ENCODE measurements at places on chromosomes 12 and 14.

- H3K4me3 ChIP-seq, result no peak overlapping the region
- H3K4me1 ChIP-seq, result peaks cover 2% of the 10 kb centered on the region
- DNase-seq, result no peak
- peaks cover 47% of the 10 kb centered on the region for H3K36me3 ChIP-seq
- H3K27me3 ChIP-seq, result no peaks in the 10 kb centered on the region
Observed at GRCh38 chr12:122368361-122369073, 54.0 kb downstream of the CLIP1 start.

GRCh38 chr14:103788086-103788485, 59.3 kb downstream of the PPP1R13B start:
- H3K27ac ChIP-seq, result no peak overlapping the region
- no peak overlapping the region for H3K4me3 ChIP-seq
- peaks cover 10% of the 10 kb centered on the region for H3K36me3 ChIP-seq
- H3K4me1 ChIP-seq, result no peaks in the 10 kb centered on the region
- DNase-seq, result no peak

- H3K4me1 ChIP-seq, result no peaks in the 10 kb centered on the region
- no peak overlapping the region for H3K27ac ChIP-seq
- H3K36me3 ChIP-seq, result peaks cover 22% of the 10 kb centered on the region
- H3K27me3 ChIP-seq, result no peaks in the 10 kb centered on the region
- no peak for DNase-seq
Observed at GRCh38 chr12:1020389-1020788, 29.4 kb downstream of the ERC1 start.

- peaks cover 21% of the 10 kb centered on the region for H3K27me3 ChIP-seq
- H3K36me3 ChIP-seq, result no peaks in the 10 kb centered on the region
- H3K27ac ChIP-seq, result no peak overlapping the region
- no peak overlapping the region for H3K4me3 ChIP-seq
Observed at GRCh38 chr12:51823875-51824565, 24.5 kb downstream of the FIGNL2 start.

- no peak for DNase-seq
- H3K36me3 ChIP-seq, result peaks cover 77% of the 10 kb centered on the region
- no peaks in the 10 kb centered on the region for H3K27me3 ChIP-seq
- no peaks in the 10 kb centered on the region for H3K4me1 ChIP-seq
- H3K4me3 ChIP-seq, result no peak overlapping the region
- no peak overlapping the region for H3K27ac ChIP-seq
Observed at GRCh38 chr14:70744641-70745040, 64.7 kb downstream of the MAP3K9 start.

DNA sequence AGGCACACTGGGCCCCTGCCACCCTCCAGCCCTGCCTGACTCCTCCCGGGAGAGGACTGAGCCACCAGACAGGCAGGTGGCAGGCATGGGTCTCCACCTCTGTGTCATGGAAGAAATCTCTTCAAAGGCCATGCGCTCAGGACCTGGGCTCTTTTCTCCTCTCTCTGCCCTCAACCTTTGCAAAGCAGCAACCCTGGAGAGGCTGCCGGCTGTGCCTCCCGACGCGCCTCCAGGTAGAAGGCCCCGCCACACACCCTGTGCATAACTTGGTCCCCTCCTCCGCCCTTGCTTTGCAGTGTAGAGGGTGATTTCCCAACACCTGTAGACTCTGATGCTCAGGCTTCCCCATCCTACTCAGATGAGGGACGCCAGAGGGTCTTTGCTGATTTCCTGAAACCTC, 28.2 kb upstream of the TMEM179 start:
- peaks cover under 1% of the 10 kb centered on the region for H3K36me3 ChIP-seq
- H3K4me1 ChIP-seq, result no peaks in the 10 kb centered on the region
- H3K4me3 ChIP-seq, result no peak overlapping the region
- peaks cover 9% of the 10 kb centered on the region for H3K27me3 ChIP-seq
- no peak overlapping the region for H3K27ac ChIP-seq

- H3K4me3 ChIP-seq, result no peak overlapping the region
- H3K27me3 ChIP-seq, result peaks cover 11% of the 10 kb centered on the region
- no peaks in the 10 kb centered on the region for H3K36me3 ChIP-seq
- no peak overlapping the region for H3K27ac ChIP-seq
- H3K4me1 ChIP-seq, result peaks cover 19% of the 10 kb centered on the region
Observed at GRCh38 chr12:6790496-6791150, 1.3 kb downstream of the CD4 start.

DNA sequence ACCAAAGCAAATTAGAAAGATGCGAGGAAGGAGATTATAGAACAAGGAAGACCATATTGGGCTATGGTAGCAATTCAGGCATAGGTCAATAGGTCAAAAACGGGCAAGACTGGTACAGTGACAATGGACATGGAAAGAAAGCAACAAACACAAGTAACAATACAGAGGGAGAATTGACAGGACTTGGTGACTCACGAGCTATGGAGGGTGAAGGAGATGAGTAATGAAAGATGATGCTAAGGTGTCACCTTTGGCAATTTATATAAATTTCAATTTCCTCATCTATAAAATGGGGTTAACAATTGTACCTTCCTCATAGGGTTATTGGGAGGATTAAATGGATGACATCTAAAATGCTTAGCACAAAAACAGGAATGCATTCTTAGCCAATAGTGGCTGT, 15.1 kb upstream of the DUSP16 start:
- no peaks in the 10 kb centered on the region for H3K27me3 ChIP-seq
- peaks cover 6% of the 10 kb centered on the region for H3K4me1 ChIP-seq
- DNase-seq, result no peak
- H3K4me3 ChIP-seq, result no peak overlapping the region

DNA sequence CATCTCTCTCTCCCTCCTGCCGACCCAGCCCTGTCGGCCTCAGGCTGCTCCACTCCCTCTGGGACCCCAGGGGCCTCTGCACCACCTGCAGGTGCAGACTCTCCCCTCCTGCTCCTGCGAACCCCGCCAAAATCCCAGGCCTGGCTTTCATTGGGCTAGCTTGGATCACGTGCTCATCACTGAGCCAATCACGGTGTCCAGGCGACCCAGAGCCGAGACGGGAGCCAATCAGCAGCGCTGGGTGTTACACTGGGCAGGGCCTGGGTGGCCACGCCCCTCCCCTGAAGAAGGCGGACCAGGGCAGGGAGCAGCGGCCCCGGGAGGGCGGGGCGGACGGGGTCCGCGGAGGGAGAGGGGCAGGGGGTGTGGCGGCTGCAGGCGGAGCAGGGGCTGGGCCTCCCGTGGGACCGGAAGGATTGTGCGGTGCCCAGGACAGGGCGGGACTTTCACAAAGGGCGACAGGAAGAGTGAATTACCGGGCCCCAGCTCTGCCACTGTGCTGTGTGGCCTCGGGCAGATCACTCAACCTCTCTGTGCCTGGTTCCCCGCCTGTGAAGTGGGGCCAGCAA, 66.6 kb upstream of the FBRSL1 start:
- H3K4me1 ChIP-seq, result peaks cover 19% of the 10 kb centered on the region
- H3K27me3 ChIP-seq, result no peaks in the 10 kb centered on the region
- no peak for DNase-seq
- H3K4me3 ChIP-seq, result no peak overlapping the region
- no peaks in the 10 kb centered on the region for H3K36me3 ChIP-seq
- no peak overlapping the region for H3K27ac ChIP-seq

- no peak for DNase-seq
- no peak overlapping the region for H3K4me3 ChIP-seq
- H3K4me1 ChIP-seq, result peaks cover 27% of the 10 kb centered on the region
- H3K27ac ChIP-seq, result no peak overlapping the region
Observed at GRCh38 chr12:8077207-8077606, 4.9 kb upstream of the NECAP1 start.

DNA sequence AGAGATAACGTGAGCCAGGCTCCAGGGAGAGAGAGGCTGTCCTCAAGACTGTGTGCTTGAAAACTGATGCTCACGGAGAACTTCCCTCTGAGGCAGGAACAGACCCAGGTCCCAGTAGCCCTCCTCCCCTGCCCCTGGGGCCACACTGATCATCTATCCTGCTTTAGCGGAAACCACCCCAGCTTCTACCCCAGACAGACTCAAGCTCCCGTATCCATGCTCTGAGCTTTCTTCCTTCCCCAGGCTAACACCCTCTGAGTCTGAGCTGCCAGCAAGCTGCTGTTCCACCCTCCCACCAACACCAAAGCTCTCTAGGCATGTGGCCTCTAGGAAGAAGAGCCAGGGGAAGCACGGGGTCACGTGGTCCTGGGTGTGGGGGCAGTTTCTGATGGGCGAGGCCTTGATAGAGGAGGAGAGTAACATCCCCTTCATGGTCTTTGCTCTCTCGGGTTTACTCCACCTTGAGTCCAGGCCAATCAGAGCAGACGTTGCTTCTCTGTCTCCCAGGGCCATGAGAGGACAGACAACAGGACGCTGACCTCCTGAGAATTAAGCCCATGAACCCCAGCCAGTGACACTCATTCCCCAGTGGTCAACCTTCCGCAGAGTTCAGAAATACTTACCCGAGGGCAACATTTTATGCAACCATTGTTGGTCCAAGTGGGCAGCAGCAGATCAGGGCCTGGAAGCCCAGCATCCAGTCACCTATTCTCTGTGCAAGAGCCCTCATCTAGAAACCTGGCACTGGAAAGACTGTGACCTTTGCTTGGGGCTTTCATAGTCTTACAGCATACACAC, 1.4 kb downstream of the PCK2 start:
- H3K27ac ChIP-seq, result peak overlapping the region; percentile 99
- no peaks in the 10 kb centered on the region for H3K27me3 ChIP-seq
- H3K36me3 ChIP-seq, result peaks cover 47% of the 10 kb centered on the region
- peak overlapping the region; percentile 99 for H3K4me3 ChIP-seq
- peaks cover 29% of the 10 kb centered on the region for H3K4me1 ChIP-seq

GRCh38 chr14:60744566-60744965, 10.0 kb downstream of the MNAT1 start:
- H3K27me3 ChIP-seq, result no peaks in the 10 kb centered on the region
- H3K27ac ChIP-seq, result no peak overlapping the region
- H3K4me3 ChIP-seq, result no peak overlapping the region

DNA sequence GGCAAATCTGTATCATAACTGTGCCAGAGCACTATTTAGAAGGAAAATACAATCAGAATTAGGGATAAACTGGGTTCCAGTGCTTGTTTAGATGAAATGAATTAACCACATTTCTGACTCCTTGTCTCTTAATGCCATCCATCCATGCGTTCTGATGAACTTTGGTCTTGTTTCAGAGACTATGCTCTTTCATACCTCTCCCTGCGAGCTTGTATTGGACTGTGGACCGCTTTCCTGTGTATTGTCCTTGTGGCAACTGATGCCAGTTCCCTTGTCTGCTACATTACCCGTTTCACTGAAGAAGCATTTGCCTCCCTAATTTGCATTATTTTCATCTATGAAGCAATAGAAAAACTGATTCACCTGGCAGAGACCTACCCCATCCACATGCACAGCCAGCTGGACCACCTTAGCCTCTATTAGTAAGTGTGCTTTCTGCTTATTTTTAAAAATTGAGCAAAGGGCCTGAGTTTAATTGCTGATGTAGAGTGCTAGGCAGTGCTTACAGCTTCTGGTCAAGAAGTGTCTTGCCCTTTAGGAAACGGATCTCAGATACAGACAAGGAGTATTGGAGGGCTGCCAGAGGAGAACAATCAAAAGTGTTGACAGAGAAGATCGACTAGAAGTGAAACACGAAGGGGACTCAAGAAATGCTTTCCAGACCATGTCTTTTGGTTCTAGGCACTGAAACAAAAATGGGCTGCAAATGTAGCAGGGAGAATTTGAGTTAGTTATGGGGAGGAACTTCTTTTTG, 46.7 kb downstream of the SLC4A8 start:
- H3K36me3 ChIP-seq, result peaks cover 12% of the 10 kb centered on the region
- no peak overlapping the region for H3K4me3 ChIP-seq
- no peak overlapping the region for H3K27ac ChIP-seq
- no peak for DNase-seq
- peaks cover 4% of the 10 kb centered on the region for H3K4me1 ChIP-seq
- H3K27me3 ChIP-seq, result no peaks in the 10 kb centered on the region

GRCh38 chr12:91892081-91892855, 253.4 kb downstream of the BTG1 start:
- H3K27ac ChIP-seq, result no peak overlapping the region
- peaks cover 9% of the 10 kb centered on the region for H3K27me3 ChIP-seq
- H3K4me3 ChIP-seq, result no peak overlapping the region
- no peaks in the 10 kb centered on the region for H3K36me3 ChIP-seq
- H3K4me1 ChIP-seq, result no peaks in the 10 kb centered on the region

DNA sequence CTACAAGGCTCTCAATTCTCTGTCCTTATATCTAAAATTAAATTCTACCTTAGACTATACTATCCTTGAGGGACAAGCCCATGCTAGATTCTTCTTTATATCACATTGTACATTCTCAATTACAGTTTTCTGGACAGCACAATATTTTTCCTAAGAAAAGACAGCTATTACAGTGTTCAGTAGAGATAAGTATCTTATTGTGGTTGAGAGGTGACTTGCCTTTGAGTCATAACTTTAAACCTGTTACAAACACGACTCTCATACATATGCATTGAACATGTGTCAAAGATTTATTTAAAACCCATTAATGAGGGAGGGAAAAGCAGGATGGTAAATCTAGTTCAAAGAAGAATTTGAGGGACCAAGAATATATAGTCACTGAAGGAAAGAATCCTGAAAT, 61.1 kb downstream of the TPH2 start:
- H3K4me3 ChIP-seq, result no peak overlapping the region
- H3K4me1 ChIP-seq, result no peaks in the 10 kb centered on the region
- H3K27me3 ChIP-seq, result peaks cover 8% of the 10 kb centered on the region

DNA sequence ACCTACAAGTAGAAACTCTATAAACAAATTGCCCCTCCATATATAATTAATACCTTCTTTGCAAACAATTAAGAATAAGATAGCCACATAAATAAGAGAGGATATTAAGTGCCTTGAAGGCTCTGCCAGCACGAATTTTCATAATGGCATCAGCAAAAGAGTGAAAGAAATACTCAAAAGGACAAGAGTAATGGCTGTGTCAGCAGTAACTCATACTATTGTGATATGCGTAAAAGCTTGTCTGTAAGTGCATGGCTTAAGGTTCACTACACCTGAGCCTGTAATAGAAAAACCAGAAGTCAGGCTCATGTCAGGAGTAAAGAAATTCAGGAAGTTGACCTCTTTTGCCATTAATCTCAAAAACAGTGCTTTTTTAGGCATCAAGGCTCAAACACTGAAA, 204.1 kb downstream of the TRHDE start:
- no peaks in the 10 kb centered on the region for H3K4me1 ChIP-seq
- no peak for DNase-seq
- H3K4me3 ChIP-seq, result no peak overlapping the region
- no peaks in the 10 kb centered on the region for H3K36me3 ChIP-seq

DNA sequence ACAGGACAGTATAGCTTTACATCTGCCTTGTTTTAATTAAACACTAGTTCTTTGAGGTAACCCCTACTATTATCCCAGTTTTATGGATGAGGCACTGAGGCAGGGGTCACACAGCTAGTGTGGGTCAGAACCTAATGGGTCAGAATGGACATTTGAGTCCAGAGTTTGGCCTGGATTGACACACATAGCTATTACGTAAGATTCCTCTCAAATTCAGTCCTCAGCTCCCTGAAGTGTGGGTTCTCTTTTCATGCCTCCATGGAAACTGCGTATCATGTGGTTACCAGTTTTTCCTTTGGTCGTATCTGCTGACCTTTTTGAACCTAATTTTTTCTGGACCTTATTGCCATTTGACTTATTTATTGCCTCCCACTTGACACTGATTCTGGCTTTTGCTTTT, 40.4 kb downstream of the PSEN1 start:
- peaks cover 81% of the 10 kb centered on the region for H3K36me3 ChIP-seq
- H3K27me3 ChIP-seq, result no peaks in the 10 kb centered on the region
- no peak overlapping the region for H3K27ac ChIP-seq
- no peak overlapping the region for H3K4me3 ChIP-seq
